ENCODE measurements at places on chromosomes 3 and 15.
A peak's percentile ranks its signal among the peaks of the same experiment; 100 is the strongest.

DNA sequence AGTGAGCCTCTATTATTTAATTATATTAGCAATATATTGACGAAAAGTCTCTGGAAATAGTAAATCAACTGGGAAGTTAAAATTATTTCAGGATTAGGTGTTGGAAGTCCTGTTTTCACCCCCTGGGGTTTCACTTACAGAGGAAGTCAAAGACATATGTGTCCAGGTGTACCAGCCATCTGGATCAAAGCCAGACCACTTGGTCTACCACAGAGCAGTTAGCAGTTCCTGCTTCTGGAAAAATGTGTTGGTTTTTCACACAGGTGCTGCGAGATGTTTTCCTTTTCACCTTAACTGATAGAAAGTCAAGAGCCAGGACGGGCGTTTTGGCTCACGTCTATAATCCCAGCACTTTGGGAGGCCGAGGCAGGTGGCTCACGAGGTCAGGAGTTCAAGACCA, 13.1 kb downstream of the MME start:
- no peak for DNase-seq

DNA sequence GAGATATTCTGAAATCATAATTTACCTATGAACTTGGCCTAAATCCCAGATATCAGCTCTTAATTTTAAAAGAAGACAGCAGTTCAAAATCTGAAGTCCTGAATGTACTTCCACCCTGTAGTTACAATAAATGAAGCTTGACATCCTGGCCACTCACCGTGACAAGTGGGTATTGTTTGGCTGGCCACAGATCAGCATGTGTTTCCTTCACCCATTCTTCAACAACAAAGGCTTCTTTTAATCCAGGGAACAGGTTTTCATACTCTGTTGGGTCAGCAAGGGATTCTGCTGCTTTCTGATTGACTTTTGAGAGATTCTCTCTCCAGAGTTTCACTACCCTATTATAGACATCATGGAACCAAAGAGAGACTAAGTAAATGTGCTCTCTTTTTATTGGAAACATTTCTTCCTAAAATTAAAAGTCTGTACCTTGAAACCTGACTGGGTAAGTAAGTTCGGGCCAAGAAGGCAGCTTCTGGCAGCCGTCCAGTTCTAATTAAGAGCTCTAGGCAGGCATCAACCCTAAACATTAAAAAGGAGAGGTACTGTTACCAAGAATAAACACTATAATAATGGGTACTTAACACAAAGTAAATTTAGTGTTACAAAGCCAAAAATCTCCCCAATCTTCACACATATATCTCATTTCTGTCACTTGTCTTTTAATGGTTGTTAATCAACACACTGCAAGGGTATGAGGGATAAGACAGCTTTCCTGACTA, 15.2 kb downstream of the MRPS22 start:
- DNase-seq: no peak

DNA sequence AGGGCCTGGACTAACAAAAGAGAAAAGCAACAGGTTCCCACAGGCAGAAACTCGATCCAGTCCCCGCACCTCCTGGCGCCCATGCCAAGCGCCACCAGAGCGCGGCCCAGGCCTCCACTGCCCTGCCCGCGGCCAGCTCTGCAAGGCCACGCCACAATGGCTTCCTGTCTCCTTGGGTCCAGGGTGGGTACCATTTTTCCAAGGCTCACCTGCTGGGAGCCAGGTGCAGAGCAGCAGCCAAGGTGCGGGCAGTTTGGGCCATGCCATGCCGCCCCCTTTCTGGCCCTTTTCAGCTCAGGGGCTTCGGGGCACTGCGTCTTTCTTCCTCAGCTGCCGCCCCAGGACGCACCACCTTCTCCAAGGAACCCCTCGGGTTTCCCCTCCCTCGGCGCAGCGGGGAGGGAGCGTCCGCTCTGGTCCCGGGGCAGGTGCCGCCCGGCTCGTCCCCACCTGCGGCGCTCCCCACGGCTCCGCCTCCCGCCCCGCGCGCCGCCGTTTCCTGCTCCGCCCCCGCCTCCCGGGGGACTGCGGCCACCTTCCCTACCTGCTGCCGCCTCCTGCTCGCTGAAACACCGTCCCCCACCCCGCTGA, at the start of gene ILDR1:
ILDR1 (minus strand) TSS at position 437 of the 591 bp plus-strand sequence; CDS start at position 267, 170 bp downstream.
- DNase-seq: no peak

DNA sequence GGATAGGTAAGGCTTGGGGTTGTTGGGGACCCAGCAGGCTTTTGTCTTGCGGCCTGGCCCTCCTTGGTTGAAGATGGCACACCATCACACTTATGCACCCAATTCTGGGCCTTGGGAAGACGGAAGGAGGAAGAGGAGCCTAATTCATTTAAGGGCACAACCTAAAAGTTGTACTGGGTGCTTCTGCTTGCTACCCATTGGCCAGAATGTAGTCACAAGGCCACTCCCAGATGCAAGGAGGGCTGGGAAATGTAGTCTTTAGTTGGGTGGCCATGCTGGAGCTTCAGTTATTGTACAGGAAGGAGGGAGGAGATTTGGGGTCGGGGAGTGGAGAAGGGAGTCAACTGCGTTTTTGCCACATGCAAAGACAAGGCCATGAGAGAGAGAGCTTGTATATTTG, 109.2 kb downstream of the TMEM266 start:
- no peak for DNase-seq

- DNase-seq: no peak
These were observed 1.8 kb upstream of the MYL3 start for GRCh38 chr3:46865031-46865507.

DNA sequence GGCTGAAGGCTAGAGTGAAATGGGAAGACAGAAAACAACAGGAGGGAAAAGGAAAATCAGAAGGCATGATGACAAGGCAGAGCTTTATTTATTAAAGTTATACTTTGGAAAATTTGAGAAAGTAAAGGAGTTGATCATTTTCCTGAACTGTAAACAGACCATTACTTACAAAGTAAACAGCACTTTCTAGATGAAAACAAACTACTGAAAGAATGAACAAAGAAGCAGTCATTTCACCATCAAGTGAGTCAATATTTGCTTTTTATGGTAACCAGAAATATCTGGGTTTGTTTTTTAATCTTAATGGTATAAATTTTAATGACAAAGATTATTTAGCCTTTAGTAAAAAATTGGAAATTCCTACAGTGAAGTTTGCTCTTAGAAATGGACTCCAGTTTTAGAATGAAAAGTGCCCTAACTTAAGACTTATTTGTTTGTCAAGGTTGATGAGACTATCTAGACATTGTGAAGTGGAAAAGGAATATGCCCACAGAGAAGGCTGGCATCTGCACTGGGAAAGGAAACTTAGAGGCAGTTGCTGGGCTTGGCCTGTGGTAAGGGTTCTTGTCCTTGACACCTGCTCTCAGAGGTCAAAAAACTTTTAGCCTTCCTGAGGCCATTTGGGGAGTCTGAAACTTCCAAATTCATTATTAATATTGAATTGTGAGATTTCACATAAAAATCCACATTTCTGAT, 47.2 kb downstream of the SPTSSB start:
- DNase-seq: no peak

DNA sequence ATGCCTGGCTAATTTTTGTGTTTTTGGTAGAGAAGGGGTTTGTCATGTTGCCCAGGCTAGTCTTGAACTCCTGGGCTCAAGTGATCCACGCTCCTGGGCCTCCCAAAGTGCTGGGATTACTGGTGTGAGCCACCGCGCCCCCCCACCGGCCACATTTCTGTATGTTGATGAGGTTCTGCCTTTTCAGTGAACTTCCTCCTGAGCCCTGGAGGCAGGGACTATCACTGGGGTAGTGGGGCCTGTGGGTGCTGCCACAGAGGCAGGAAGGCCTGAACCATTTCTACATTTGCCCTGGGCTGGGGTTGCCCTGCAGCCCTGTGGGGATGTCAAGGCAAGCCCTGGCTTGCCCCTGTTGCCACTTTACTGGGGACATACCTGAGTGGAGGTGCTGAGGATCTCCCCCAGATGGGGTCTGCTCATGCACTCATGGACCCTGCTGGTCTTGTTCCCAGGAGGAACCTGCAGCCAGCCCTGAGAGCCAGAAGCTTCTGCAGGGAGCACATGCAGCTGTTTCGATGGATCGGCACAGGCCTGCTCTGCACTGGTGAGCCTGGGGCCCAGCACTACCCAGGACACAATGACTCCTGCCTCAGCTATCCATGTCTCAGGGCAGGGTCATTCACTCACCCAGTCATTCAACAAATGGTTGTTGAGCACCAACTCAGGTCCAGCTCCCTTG, 5.7 kb downstream of the SLC28A1 start:
- DNase-seq: no peak

- no peak for DNase-seq
These were observed 142.0 kb upstream of the SLCO3A1 start for GRCh38 chr15:91711384-91712033.

- no peak for DNase-seq
These were observed 33.5 kb downstream of the BCL2L10 start for GRCh38 chr15:52078876-52079700.

DNA sequence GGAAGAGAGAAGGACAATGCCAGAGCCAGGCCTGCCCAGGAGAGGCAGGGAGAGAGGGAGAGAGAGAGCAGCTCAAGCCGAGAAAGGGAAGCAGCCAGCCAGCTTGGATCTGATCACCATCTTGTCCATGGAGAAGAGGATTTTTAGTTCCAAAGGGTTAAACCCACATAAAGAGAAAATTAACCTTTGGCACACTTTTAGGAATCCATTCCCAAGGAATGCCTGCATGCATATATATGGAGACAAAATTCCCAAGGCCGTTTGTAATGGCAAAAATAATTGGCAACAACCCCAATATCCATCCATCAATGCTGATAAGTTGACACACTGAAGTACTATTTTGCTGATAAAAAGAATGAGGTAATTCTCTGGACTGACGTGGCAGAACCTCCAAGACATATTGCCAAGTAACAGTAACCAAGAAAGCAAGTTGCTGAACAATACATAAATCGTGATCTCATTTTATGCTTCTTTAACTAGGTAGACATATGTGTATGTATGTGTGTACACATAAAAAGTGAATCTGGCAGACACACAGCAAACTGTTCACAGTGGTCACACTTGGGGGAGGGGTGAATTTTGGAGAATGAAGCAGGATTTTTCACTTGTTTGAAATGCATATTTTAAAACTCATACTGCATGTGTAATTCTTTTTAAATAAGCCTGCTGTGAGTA, 7.5 kb upstream of the STRA6 start:
- DNase-seq: peak; percentile 90

- no peak for DNase-seq
These were observed at the start of gene GADL1 for GRCh38 chr3:30894521-30895251. Gene GADL1, minus strand, starts transcription at chr3:30894661. Its CDS starts 47 bp downstream, at chr3:30894614.

DNA sequence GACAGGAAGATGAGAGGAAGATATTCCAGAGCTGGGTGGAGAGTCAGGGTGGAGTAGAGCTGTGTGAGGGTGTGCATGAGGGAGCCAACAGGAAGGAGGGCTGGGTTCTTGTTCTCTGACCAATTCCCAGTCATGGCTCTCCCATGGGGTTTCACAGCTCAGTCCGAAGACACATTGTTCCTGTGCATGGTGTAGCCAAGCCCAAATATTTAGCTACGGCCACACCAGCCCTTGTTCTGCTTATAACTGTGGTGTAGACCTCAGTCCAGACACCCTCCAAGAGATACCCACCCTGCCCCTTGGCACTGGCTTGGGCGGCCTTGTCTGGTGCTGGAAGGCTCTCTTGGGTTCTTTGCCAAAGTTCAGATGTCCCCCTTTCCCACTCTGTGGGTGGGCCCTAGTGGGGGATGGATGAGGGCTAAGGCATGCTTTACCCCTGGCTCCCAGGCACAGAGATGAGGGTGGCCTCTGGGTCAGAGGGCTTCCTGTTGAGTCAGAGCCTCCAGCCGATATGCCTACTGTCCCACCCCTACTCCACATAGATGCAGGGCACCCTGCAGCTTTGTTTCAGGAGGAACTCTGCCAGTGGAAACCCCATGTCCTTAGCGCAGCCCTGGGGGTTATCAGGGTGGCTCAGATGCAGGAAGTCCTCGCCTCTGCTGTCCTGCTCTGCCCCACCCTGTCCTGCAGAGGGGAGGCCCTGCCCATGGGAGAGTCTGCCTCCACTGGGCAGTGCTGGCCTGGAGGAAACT, 271.2 kb upstream of the CTDSPL start:
- DNase-seq: no peak

- peak; percentile 64 for DNase-seq
These were observed 78.8 kb upstream of the BOC start for GRCh38 chr3:113132571-113132996.

- peak; percentile 77 for DNase-seq
These were observed 10.6 kb upstream of the LEO1 start for GRCh38 chr15:51982013-51982769.

DNA sequence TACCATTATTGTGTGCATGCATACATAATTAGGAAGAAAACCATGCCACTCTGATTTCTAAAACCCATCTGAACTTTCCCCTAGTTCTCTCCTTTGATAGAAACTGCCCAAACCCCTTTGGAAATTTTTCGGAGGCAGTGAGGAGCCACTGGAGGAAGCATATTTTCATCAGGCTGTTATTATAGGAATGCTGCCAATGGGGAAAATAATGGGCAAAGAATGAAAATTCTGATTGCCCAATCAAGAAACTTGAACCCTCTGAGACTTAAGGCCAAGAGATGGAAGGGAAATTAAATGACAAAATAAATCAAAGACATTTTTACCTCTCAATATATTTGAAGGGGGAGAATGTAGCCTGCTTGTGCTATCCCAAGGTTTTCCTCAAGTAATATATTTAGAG, 376.0 kb upstream of the PDZRN3 start:
- no peak for DNase-seq

- no peak for DNase-seq
These were observed 54.7 kb downstream of the RPL22L1 start for GRCh38 chr3:170815340-170815739.

DNA sequence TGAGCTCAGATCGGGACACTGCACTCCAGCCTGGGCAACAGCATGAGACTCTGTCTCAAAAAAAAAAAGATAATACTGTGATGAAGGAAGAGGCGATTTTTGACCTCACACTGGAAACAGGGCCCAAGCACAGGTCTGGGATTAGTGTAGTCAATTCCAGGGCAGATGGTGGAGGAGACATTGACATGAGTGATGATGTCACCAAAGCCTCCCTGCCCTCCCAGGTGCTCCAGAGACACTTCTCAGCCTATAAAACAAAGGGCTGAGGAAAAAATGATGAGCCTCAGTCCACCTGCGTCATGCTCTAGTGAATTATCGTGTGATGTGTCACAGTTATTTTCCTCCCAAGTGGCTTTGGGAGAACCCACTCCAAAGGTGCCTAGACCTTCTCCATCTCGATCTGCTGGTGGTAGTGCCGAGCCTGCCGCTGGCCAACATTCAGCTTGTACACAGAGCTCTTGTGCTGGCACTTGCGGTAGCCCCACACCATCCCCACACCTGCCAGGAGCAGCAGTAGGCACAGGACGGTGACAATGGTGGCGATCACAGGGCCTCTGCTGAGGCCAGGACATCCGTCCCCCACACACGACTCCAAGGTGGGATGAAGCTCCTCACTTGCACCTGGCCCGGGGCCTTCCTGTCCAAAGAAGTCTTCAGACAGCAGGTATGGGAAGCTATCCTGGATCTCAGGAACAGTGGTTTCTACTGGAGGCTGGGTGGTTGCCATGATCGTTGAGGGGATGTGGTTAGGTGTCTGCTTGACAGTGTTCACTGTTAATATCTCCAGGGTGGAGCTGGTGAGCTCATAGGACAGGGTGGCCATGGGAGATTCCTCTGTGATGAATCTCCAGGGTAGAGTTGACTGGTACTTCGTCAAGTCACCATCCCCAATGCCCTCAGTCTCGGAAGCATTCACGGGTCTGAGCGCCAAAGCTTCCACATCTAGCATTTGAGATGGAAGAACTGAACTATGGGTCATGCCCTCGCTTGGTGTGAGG, 38.8 kb downstream of the CRTAP start:
- peak; percentile 57 for DNase-seq
